ENCODE measurements at places on chromosomes 2 and 18.

GRCh38 chr2:106961328-106961727 lies 75.4 kb upstream of the ST6GAL2 start:
- DNase-seq, result no peak

- DNase-seq, result no peak
Measured at GRCh38 chr2:219907011-219907365, 279.6 kb downstream of the SLC4A3 start.

GRCh38 chr2:195411219-195411687 lies 245.8 kb upstream of the SLC39A10 start:
- DNase-seq, result no peak

DNA sequence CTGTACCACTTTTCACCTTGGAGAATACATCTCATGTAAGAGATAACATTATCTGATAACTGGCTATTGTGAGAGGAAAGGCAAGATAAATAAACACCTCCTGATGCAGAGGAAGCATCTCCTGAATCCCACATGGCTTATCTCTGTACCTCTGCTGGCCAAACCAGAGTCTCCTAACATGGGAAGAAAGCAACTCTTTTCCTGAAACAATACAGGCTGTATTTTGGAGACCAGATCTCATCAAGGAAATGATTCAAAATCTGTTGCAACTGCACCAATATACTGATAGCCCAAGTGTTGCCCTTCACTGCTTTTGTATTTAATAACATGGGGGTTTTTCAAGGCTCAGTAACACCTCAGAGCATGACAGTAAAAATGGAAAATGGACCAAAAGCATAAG lies 106.9 kb downstream of the MREG start:
- no peak for DNase-seq

- peak; percentile 53 for DNase-seq
Measured at GRCh38 chr2:69933839-69934613, 19.1 kb downstream of the MXD1 start.

All from ACHN (cell line).